ENCODE measurements at places on chromosomes 1 and 21. TPM values are rescaled to one million over a fixed set of nuclear protein-coding genes. Genes with fewer than 3 reads are reported as not detected.

GRCh38 chr1:3821004-3821403, 24.7 kb upstream of the LRRC47 start:
- no peak for DNase-seq

DNA sequence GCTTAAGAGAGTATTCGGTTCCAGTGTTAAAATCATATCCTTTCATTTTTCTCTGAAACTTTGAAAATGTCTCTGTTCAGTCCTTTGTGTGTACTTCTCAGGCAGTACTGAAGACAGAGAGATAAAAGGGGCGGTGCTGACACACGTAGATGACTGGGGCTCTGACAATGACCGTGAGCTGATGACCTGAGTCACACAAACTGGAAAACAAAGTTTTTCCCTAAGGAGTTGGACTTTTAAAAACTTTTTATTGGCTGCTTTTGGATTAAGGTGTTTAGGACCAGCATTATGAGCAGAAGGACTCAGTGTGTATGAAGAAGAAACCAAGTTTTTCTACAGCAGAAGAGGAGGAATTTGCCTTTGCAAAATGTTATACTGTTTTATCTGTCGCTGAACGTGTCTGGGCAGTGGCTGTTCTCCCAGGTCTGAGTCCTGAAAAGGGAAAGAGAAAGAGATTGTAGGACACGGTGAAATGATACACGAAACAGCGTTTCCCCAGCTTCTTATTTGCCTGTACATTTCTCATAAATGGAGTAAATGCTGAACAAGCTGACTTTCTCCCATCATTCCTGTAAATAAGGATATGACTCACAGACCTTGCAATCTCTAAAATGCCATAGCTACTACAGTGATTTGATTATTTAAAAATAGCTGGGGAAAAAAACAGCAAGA, 51.5 kb downstream of the MAP3K7CL start:
- DNase-seq = no peak

DNA sequence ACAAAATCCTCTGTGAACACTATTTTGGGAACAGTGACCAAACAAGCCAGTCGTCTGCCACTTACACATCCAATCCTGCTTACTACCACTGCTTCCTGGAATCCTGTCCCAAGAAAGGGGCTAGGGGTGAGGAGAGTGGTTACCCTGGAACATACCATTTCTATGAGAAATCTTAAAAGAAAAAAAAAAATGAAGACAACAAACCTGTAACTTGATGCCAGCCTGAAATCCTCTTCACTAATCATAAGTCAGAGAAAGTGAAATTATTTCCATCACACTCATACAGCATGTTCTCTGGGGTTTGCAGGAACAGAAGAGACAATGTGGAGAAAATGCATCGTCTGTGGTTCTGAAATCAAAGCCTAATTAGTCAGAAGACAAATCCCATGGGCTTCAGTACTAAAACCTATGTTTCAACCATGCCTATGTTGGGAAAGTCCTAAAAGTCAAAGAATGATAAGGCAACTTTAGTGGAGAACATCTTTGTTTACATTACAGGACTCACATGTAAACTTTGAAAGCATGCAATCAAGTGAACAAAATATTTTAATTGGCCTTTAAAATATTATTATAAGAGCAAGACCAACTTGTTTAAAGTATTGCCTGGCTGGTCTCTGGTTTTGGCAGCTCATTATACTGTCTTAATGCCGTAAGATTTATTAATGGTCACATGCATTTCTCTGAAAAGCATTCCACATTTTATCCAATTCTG, 220.7 kb downstream of the LTN1 start:
- DNase-seq = no peak

GRCh38 chr1:119632103-119632490, 16.0 kb downstream of the ZNF697 start:
- DNase-seq = no peak

DNA sequence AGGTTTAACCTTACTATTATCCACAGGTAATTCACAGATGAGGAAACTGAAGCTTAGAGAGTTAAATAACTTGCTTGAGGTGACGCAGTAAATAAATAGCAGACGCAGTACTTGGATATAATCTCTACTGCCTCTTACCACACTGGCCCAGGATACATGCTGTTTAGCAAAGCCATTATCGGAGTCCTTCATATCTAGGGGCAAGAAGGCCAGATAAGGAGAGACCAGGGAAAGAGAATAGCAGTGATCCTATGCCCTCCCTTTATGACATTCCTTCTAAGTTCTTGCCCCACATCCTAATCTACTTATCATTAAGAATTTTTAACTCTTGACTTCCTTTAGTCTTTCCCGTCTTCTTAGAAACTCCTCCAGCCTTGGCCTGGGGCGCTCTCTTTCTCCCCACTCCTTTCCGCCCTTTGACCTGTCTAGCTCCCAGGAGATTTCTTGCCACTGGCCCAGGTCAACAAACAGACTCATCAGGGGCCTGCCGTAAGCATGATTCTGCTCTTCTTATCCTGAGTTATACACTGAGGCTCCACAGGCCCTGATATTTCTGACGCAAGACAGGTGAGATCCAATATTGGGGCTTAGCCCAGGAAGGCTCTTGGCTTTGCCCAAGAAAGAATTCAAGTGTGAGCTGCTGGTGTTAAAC, 11.4 kb upstream of the SLAMF1 start:
- DNase-seq = no peak

DNA sequence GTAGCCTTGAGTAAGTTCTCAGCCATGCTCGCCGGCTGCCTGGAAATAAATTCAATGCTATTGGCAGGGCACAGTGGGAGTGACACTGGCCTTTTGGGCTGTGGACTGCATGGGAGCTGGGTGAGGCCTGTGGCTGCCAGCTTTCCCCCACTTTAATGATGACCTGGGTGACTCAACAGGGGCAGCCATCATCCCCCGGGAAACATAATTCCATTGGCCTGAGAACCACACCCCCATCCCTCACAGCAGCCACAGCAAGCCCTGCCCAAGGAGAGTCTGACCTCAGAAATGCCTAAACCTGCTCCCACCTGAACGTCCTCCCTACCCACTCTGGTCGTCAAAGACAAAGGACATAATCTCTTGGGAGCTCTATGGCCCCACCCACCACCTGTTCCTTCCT, 384.0 kb downstream of the LTN1 start:
- DNase-seq = no peak

DNA sequence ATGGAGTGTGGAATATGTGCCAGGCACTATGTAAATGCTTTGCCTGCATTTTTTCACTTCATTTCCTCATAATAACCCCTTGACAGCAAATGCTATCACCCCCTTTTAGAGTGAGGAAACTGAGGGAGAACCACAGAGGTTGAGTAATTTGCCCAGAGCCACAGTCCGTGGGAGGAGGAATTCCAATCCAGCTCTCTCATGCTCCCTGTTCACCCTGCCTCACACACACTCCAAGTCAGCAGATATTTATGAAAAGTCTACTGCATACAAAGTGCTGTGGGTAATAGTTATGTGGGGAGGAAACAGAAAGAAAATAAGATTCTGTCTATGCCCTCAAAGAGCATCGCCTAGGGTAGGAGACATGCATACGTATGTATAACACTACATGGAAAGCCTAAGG, 30.9 kb upstream of the RBM15 start:
- no peak for DNase-seq

DNA sequence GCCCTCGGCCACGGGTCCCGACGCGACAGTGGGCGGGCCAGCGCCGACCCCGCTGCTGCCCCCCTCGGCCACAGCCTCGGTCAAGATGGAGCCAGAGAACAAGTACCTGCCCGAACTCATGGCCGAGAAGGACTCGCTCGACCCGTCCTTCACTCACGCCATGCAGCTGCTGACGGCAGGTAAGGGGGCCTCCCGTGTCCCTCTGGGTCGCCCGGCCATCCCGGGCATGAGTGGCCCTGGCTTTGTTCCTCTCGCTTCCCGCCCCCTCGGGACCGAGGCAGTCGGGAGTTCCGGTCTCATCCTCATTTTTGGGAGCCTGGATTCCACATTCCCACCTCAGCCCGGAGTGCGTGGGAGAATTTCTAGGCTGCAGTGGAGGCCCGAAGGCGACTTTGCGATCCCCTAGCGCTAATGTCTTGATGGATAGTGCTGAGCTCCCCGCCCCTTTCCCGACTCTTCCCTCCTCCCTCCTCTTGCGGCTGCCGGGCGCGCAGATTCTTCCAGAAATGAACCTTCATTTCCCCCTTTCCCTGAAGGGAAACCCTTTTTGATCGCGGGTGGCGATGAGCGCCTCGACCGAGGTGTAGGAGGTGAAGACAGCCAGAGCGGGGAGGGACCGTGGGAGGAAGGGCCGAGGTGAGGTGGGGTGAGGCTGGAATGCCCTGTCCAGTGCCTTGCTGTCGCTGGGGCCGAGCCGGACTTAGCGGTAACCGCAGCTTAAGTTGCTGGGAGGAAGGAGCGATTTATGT, 705 bp downstream of the KHDRBS1 start:
- peak; percentile 61 for DNase-seq

- no peak for DNase-seq
Measured at GRCh38 chr1:221164951-221165838, 286.0 kb downstream of the HLX start.

Gene TNFRSF18
- not detected for total RNA-seq

Gene PRAMEF7
- not detected for total RNA-seq

Gene OPRD1
- 0.37 TPM for total RNA-seq

Gene BRDT
- total RNA-seq = not detected
